ENCODE measurements at places on chromosomes 7 and 10.

- DNase-seq: peak; percentile 33
Observed at GRCh38 chr7:142796501-142797390, 26.0 kb downstream of the PRSS2 start.

DNA sequence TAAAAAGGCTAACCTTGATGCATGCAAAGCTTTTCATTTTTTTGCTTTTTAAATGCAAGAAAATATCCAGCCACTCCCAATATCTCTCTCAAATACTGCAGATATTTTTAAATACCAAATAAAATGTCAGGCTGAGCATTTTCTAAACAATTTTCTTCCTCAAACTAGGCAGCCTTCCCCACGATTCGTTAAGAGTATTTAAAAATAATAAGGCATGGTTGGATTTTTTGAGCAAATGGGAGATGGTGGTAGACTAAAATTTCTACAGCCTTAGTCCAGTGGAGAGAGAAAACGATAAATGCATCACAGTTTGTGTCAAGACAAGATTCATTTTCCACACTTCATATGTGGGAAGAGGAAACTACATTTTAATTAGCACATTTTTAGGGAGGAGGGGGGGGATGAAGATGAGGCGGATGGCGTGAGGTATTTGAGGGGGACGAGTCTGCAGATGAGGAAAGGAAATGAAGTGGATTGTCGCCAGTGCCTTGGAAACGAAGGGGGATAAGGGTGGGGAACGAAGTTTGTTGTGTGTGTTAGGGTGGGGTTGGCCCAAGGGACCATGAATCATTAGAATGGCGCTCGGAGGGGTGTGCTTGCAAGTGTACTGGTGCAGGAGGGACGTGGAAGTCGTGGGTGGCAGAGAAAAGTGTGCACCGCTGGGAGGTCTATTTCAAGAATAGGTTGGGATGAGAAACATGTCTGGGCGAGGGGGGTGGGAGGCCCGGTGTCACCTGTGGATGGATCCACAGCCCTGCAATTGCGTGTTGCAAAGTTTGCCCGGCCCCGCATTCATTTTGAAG is 1.2 kb upstream of the ADD3 start:
- no peak for DNase-seq

DNA sequence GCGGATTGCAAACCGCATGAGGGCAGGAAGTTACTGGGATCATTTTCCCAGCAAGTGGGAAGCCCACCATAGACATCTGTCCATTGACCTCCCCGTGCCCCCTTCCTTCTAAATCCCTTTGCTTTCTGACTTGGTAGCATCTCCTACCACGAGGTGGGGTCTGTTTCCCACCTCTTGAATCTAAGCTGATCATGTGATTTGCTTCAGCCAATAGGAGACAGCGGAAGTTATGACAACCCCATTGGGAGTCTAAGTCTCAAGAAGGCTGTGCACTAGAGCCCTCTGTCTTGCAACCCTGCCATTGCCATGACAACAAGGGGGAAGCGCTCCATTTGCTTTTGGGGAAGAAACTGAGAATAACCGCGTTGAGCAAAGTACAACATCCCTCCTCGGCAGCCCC is 39.2 kb upstream of the CARD11 start:
- no peak for DNase-seq

DNA sequence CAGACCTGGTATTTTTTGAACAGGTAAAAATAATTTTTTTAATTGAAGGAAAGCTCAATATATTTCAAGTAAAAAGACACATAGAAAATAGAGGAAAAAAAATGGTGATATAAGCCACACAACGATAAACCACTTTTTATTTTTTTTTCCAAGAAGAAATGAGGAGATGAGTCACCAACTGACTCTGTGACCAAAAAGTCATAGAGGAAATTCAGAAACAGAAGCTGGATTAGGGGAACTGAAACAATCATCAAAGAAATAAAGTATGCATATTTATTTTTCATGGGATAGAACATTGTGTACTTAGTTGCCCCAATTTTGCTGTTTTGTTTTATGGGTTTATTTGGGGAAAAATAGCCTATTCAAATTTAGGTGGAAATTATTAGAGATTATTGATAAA is 176.8 kb upstream of the AGR3 start:
- DNase-seq: no peak

DNA sequence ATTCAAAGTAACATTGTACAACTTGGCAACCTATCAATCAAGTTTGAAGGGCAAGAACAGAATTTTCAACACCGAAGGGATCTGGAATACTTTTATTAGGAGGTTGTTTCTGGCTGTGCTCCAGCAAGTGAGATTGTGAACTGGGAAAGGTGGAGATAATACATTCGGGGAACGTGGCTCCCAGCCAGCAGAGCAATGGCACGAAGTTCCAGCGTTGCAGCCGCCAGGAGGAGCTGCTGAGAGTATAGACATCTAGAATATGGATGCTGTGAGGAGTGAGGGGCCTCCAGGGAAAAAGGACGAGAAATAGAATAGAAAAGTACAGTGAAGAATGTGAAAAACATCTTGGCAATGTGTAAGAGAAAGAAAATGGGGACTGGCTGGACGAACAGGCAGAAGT is 69.5 kb downstream of the TCERG1L start:
- DNase-seq: no peak

- DNase-seq: no peak
Observed at GRCh38 chr7:151317936-151318335, 23.7 kb upstream of the NUB1 start.

GRCh38 chr10:29648114-29648982 is 13.6 kb upstream of the SVIL start:
- peak; percentile 35 for DNase-seq

DNA sequence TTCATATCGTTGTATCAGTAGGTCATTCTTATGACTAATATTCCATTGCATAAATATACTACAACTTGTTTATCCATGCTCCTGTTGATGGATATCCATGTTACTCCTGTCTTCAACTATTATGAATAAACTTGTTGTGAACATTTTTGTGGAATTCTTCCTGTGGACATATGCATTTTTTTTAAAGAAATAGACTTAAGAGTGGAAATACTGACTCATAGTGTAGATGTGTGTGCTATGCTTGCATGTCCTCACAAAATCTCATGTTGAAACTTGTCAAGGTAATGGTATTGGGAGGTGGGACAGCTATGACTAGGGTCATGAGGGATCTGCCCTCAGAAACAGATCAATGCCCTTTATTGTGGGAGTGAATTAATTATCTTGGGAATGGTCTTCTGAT is 240.5 kb upstream of the PRSS58 start:
- no peak for DNase-seq

- peak; percentile 16 for DNase-seq
Observed at GRCh38 chr7:28956608-28957063, 1.5 kb downstream of the TRIL start.
